Panc1 (cell line): ENCODE measurements at places on chromosomes 5 and 9. TPM values are rescaled to one million over a fixed set of nuclear protein-coding genes. Genes with fewer than 3 reads are reported as not detected.

Gene TXNDC8
- total RNA-seq = not detected

Gene PCDH12
- not detected for total RNA-seq

Gene FBXL7
- not detected for total RNA-seq

Gene QRFP
- not detected for total RNA-seq

Gene BTNL3
- not detected for total RNA-seq

Gene PCDHGA8
- 0.18 TPM for total RNA-seq

Gene SFXN1
- total RNA-seq = 88.3 TPM

Gene ZNF189
- total RNA-seq = 7.0 TPM
